CD4-positive, alpha-beta T cell treated with Interleukin-1 beta for 1 hour (primary cell): ENCODE measurements at places on chromosomes 1 and 21.
A peak's percentile ranks its signal among the peaks of the same experiment; 100 is the strongest.

DNA sequence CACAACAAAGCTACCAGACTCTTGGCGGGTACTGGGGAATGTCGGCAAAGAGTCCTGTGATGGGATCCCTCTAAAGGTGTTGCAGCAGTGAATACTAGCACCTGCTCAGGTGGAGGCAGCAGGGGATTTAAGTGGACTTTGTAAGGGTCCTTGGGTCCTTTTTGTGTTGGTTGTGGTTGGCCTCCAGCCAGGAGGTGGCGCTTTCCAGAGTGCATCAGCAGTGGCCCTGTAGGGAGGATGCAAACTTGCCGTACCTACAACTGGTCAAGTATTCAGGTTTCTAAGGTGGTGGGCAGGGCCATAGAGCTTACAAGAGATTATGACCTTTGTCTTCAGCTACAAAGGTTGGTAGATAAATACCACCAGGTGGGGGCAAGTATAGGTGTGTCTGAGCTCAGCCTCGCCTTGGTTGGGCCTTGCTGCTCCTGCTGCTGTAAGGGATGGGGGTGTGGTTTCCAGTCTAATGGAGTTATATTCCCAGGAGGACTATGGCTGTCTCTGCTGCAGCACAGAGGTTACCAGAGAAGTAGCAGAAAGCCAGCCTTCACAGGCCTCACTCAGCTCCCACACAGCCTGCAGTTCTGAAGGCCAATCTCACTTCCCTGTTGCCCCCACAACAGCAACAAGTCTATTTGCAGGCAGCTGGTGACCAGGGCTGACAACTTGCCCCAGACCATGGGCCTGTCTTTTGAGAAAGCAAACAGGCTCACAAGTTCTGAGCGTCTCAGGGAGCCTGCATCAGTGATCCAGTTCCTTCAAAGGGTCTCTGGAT is 7.3 kb downstream of the OR2M5 start:
- DNase-seq, result no peak

DNA sequence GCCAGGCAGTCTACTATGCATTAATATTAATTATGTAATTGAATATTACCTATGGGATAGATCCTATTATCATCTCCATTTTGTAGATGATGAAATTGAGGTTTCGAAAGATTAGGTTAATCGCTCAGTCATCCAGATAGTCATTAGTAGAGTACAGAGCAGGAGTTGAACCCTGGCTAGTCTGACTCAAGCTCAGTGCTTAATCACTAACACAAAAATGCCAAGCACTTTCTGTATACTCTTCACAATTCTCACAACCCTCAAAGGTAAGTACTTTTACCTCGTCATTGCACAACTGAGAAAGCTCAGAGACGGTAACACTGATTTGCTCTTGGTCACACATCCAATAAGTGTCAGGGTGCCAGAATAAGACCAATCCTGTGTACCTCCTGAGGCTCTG is 280.2 kb upstream of the PLXNA2 start:
- DNase-seq, result no peak

- DNase-seq, result peak; percentile 18
Measured at GRCh38 chr1:44031252-44032169, at the start of gene SLC6A9. SLC6A9 (minus strand) TSS chr1:44031462; CDS start chr1:44024277, 7,185 bp downstream.

GRCh38 chr1:225509770-225510169 is 81.9 kb upstream of the LBR start:
- DNase-seq, result no peak

GRCh38 chr21:36661511-36662309 is 37.2 kb upstream of the SIM2 start:
- DNase-seq, result no peak

DNA sequence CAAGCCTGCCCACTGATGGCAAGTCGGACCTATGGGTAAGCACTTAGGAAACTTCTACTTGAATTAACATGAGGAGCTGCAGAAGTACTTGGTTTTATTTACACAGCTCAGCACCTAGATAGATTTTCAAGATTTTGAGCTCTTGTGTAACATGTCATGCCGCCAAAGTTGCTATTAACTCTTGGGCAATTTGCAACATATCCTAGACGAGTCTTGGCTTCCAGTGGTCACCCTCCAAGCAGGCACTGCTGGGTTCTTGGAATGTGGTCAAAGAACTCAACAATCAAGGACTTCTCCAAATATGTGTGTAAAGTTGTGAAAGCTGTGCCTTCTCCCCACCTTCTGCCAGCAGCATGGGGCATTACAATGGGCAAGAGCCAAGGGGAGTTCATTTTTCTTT is 17.8 kb upstream of the GUCA2B start:
- no peak for DNase-seq

- DNase-seq, result no peak
Measured at GRCh38 chr21:25369524-25370300, 237.6 kb downstream of the MRPL39 start.

DNA sequence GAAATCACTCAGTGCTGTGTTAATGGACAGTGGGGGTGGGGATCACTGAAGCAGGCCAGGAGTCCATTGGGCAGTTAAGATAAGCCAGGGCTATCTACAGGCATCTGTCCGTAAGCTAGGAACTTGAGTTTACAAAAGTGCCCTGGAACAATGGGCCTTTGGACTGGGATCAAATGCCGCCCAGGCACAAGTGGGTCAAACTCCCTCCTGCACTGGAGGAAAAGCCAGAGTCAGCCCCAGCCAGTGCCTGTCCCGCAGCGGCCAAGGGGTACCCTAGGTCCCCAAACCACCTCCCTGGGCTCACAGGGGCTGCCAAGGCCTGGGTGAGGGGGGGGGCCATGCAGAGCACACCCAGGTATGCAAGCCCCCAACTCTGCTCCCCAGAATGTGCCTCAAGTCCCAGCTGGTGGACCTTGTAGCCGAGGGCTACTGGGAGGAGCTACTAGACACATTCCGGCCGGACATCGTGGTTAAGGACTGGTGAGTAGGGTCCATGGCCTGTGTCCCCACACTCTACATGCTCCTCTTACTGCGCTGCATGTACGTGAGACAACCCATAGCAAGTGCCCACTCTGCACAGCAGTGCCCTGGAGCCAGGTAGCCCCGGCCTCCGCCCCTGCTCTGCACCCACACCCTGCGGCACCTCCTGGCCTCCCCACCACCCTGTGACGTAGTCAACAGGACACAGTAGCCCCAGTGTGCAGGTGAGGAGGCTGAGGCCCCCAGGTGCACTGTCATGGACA is 7.7 kb downstream of the FBXO6 start:
- no peak for DNase-seq

GRCh38 chr1:82759035-82759434 is 958.3 kb downstream of the ADGRL2 start:
- DNase-seq, result no peak

DNA sequence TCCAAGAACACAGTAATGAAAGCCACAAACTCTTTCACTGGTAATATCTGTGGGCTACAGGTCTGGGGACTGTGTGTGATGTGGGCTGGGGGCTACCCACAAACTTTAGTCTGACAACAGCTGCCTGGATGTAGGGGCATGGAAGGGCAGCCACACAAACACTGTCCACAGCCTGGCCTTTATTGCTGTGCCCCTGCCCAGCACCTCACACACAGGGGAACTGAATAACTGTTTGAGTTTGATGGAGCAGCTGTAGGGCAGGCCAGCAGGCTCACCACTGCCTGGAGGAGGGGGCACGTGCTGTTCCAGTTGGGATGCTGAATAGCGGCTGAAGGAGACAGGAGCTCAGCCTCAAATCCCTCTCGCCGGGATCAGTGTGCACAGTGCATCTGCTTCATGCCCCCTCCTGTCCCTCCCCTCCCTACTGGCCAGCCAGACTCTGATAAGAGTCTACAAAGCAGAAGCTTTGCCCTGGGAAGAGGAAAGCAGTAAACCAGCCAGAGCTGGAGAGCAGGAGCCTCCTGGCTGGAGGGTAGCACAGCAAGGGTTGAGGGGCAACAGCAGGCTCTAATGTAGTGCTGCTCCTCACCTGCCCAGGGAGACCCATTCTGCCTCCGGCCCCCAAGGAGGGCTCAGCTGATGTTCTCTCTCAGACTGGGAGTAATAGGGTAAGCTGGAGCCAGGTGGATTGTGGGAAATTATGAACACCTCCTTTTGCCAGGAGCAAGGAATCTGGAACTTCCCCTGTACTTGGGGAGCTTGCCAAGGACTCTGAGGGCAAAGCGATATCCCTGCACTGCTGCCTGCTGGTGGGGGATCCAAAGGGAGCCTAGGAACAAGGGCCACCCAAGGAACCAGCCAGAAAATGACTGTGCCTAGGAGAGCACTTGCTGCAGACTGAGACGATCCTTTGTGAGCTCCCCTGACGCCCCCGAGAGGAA is 70.2 kb upstream of the GOLT1A start:
- DNase-seq, result no peak

- no peak for DNase-seq
Measured at GRCh38 chr1:180235502-180236239, 5.6 kb downstream of the LHX4 start.

- DNase-seq, result no peak
Measured at GRCh38 chr21:46562964-46563607, 41.8 kb downstream of the S100B start.

DNA sequence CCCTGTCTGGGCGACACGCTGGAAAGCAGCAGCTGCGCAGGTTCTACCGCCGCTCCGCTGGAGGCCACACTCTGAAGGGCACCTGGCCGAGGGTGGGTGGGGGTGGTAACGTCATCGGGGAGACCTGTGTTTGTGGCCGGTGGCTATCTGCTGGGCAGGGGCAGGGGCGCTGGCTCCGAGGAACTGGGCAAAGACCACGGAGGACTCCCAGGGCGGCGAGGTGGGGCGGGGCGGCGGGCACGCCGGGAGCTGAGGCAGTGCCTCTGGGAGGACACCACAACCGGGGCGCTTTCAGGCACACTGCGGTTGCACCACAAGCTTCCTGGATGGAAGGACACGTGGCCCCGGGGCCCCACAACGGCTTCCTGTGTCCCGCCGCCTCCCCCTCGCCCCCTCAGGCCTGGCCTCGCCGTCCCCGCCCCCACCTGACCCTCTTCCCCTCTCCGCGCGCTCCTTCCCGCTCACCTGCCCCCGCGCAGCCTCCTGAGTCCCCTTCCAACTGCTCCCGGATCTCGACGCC is 3.3 kb upstream of the DENND2D start:
- peak; percentile 87 for DNase-seq

DNA sequence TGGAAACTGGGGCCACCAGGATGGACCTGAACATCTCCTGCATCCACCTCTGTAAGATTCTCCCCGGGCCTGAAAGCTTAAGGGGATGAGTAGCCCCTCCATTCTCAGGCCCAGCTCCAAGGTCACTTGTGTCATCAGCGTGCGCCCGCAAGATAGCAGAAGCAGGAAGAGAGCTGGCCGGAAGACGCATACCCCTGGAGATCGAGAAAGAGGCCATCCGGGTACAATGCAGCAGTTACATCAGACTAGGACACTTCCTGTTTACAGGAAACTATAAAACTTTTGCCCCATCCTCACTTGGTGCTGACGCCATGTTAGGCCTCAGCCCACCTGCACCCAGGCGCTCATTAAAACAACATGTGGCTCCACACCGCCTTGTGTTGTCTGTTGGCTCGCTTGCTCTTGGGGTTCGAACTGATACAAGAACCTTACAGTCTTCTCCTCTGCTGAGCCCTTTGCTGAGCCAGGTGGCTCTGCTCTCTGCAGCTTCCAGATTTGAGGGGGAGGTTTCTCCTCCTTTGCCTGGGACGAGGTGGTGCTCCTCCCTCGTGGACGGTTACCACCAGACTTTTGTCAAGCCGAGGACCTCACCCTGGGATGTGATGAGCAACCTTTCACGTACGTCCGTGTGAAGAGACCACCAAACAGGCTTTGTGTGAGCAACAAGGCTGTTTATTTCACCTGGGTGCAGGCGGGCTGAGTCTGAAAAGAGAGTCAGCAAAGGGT is 277.5 kb upstream of the C1orf174 start:
- DNase-seq, result no peak

- DNase-seq, result no peak
Measured at GRCh38 chr1:164743976-164744375, 185.0 kb downstream of the PBX1 start.

DNA sequence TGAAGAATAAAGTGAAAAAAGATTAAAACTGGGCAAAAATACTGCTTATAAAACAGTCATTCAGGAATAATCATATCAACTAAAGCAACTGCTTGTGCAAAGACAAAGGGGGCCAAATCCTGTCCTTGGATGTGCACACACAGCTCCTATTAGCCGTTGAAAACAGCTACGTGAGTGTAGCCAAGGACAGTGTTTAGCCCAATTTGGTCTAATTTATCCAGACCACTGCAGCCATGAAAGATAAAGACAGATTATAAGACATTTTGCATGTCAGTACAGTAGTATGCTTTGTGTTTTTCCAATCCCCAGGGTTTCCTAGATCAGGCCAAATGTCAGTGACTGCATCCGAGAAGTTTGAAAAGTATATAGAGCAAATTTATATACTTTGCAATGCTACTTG is 146.3 kb upstream of the PKN2 start:
- no peak for DNase-seq

DNA sequence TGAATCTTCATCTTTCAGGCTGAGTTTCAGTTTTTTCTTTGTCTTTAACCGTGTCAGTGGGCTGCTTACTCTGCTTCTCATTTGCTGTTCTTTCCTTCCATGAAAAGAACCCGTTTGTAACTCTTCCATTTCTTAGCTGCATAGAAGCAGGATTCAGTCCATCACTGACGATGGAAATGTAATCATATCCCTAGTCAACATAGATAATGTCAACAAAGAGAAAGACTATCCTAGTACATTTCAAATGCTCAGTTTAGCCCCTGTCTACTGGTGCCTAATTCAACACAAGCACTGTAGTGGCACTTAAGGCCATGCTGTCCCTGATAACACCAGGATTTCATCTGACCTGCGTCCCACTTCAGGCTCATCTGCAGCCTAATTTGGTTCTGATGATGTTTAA is 376 bp downstream of the GBP1 start:
- DNase-seq, result no peak

GRCh38 chr1:81670286-81670685 is 130.4 kb upstream of the ADGRL2 start:
- no peak for DNase-seq

DNA sequence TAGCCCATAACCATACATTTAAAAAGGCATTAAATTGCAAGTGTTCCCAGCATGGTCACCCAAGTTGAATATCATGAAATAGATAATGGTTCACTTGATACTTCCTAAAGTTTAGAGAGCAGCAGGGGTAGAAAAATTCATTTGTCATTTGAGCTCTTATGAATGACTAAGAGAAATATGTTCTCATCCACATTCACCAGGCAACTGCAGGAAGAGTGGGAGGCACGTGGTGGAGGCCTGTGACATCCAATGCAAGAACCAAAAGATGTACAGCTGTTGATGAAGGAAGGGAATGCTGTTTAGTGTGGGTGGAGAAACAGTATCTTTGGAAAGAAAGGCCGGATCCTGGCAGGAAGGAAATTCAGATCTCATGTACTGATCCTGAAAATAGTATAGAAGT is 473.1 kb downstream of the ADGRL2 start:
- no peak for DNase-seq

GRCh38 chr1:202184750-202185460 is 8.7 kb upstream of the LGR6 start:
- DNase-seq, result peak; percentile 67

- no peak for DNase-seq
Measured at GRCh38 chr1:156704166-156704711, 1.1 kb downstream of the CRABP2 start.

- DNase-seq, result no peak
Measured at GRCh38 chr1:230204842-230205241, 137.8 kb downstream of the GALNT2 start.
